A549 treated with ZK216348 at 1 μM for 4 hours (cell line): ENCODE measurements at places on chromosomes 12 and 14. TPM values are rescaled to one million over a fixed set of nuclear protein-coding genes. Genes with fewer than 3 reads are reported as not detected.

The PDE3A gene
- total RNA-seq = 1.8 to 4.4 TPM (median 3.5 TPM) in 5 replicates

The PPP1R36 gene
- 0.20 to 0.79 TPM (median 0.56 TPM) in 3 of 5 replicates, not detected in the others for total RNA-seq

The ARHGEF40 gene
- total RNA-seq = 6.5 to 13.7 TPM (median 10.8 TPM) in 5 replicates

The KRT73 gene
- total RNA-seq = not detected in 5 replicates

The ADGRD1 gene
- 0.15 to 1.0 TPM (median 0.39 TPM) in 5 replicates for total RNA-seq

The GPR132 gene
- total RNA-seq = 0.45 to 1.3 TPM (median 0.53 TPM) in 5 replicates

The C3AR1 gene
- total RNA-seq = not detected in 5 replicates

The RTL1 gene
- 0.21 to 0.35 TPM (median 0.26 TPM) in 5 replicates for total RNA-seq

The PTPRQ gene
- 0.01 to 0.04 TPM in 2 of 5 replicates, not detected in the others for total RNA-seq

The LMNTD1 gene
- total RNA-seq = not detected in 5 replicates

The ADCY6 gene
- 7.9 to 18.4 TPM (median 15.1 TPM) in 5 replicates for total RNA-seq

The CD69 gene
- total RNA-seq = not detected in 5 replicates

The ALKBH2 gene
- 42.9 to 52.9 TPM (median 43.5 TPM) in 5 replicates for total RNA-seq

The TAS2R50 gene
- not detected in 5 replicates for total RNA-seq
